ENCODE measurements at places on chromosomes 2 and 18.

- no peak for DNase-seq
These were observed 204.6 kb downstream of the RND3 start for GRCh38 chr2:150282771-150283371.

DNA sequence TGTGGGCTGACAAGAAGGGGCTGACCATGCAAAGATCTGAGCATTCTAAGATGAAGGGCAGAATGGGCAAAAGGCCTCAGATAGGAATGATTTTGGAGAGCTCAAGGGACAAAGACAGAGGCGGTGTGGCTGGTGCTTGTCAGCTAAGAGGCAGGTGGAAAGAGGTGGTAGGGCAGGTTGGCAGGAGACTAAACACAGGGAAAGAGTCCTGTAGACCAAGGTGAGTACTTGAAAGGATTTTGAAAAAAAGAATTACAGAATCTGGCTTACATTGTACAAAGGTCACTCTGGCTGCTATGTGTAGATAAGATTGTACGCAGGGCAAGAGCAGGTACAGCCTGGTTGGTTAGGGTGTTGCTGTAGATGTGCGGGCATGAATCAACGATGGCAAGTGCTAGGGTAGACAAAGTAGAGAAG lies 50.6 kb downstream of the STK39 start:
- no peak for DNase-seq

- no peak for DNase-seq
These were observed 219.0 kb downstream of the SH3BP4 start for GRCh38 chr2:235170536-235171521.

DNA sequence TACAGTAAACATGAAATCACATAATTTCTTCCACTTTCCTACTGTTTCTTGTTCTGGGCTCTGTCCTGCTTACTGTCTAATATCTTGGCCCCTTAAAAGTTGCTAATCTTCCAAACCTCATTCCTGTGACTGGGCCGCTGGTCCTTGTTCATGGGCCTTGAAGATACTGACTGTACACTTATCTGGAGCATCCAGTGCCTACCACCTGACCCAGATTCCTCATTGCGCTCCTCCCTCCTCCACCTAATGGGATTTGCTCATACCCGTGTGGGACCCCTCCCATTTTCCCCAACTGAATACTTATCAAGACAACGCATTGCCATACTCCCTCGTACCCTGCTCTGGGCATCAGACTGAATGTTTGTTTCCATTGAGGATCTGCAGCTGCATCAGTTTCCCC lies 6.1 kb upstream of the IL37 start:
- no peak for DNase-seq

DNA sequence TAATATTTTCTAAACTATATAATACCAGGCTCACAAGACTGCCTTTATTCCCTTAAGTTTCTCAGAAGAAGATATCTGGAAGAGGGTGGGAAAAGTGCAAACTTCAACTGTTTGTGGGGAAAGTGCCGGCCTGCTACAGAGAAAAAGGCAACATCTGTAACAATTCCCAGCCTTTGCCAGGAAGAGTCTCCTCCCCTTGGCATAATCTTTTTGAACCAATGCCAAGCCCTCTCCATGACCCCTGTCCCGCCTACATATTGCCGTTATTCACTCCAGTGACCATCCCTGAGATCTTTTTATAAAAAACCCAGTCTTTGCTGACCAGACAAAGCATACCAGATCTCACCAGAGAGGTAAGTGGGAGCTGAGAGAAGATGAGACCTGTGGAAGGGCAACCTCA lies at the start of gene REG3G:
Gene REG3G (plus strand): TSS at position 282 of the 400 bp plus-strand sequence. CDS start 392 bp downstream, outside the sequence.
- DNase-seq = no peak

DNA sequence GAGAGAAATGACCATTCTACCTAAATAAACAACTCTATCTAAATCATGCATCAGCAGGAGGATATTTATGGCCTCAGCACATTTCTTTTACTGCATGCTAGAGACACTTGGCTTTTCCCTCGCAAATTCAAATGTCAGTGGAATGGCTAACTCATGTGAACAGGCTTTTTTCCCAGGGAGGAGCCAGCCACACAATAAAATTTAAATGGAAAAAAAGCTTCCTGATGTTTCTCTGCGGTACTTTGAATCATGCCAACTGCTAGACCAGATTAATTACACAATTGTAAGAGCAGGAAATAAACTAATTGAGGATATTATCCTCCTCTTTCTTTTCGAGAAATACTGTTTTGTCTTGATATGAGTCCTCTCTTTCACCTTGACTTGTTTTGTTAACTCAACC lies 676.3 kb downstream of the IRS1 start:
- DNase-seq = no peak

GRCh38 chr2:9318461-9319337 lies 104.6 kb downstream of the ITGB1BP1 start:
- no peak for DNase-seq

DNA sequence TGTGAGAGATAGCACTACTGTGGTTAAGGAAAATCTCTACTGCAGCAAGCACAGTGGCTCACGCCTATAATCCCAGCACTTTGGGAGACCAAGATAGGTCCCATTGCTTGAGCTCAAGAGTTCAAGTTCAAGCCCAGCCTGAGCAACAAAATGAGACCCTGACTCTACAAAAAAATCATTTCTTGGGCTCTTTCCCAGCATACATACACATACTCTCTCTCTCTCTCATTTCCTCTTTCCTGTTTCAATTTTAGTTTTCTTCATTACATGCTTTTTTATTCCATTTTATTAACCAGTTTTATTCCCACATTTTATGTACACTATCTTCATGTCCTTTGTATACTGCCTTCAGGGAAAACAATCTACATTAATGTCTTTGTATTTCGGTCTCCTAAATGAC lies 14.6 kb downstream of the WDR33 start:
- DNase-seq = no peak

- no peak for DNase-seq
These were observed 127.0 kb upstream of the AGAP1 start for GRCh38 chr2:235366807-235367206.

GRCh38 chr2:235860871-235861270 lies 307.3 kb downstream of the GBX2 start:
- no peak for DNase-seq

DNA sequence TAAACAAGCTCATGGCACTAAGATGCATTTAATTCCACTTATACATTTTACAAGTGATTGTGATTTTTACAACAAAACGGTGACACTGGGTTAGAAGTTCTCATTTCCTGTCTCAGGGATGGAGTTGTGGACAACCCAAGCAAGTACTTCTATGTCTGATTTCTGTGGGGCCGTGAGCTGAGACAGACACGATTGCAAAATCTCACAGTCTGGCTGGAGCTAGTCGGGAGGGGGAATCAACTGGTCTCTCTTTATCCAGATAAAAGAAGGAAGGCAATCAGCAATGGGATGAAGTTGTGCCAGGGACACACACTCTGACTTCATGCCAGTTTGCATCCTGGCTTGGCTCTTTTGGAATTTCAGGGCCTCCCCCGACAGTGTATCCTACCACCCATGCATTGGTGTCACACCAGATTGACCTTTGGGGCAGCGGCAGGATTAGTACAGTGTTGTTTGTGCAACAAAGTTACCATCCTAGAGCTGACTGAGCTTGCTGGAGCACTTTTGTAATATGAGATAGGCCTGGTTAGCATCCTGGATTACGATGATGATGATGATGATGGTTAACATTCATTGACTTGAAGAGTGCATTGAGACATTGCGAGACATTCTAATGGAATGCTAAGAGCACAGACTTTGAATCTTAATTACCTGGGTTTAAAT lies 98.8 kb downstream of the CTAGE1 start:
- DNase-seq = no peak

- no peak for DNase-seq
These were observed 27.5 kb downstream of the OSBPL1A start for GRCh38 chr18:24370120-24370519.
